ENCODE measurements at places on chromosomes 7 and 10.

DNA sequence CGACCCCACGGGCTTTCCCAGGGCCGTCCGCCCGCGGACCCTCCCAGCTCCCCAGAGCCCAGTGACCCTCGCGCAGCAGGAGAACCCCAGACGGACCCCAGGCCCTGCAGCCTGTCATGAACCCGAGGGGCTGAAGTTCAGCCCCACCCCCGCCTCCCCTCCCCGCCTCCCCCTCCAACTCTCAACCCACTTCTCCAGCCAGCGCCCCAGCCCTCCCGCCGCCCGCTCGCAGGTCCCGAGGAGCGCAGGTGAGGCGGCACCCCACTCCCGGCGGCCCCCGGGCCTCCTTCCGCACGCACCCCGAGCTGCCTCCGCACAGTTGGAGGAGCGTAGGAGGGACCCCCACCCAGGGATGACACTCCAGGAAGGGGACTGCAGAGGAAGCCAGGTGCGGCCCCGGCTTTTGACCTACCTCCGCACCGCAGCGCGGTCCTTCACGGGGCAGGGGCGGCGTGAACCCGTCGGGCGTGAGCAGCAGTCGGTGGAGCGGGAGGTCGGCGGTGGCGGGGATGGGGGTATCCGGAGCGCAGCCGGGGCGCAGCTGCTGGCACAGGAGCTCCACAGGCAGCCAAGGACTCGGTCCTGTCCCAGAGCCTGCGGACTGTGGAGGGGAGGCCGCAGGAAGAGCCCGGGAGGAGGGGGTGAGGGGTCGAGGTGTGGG, at the start of gene TMEM176A:
TMEM176A (plus strand) TSS at position 189 of the 661 bp plus-strand sequence. CDS start 782 bp downstream, outside the sequence.
- no peak for DNase-seq

DNA sequence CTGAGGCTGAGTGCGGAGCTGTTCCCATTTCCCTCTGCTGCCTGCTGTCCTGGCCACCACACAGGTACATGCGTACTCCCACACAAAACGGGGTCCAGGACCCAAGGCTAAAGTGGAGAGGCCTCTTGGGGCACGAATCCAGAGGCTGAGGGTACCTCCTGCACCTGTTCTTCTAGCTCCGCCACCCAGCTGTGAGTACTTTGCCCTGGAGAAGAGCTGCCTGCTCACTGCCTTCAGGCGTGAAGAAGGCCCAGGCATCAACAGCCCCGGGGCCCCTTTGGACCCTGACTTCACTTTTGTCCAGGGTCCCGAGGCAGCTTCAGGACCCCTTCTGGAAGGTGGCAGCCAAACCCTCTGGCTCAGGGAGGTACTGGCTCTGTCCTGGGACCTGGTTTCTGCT, 88.6 kb downstream of the HIF1AN start:
- DNase-seq = no peak

GRCh38 chr7:116231949-116232348, 21.6 kb downstream of the TES start:
- DNase-seq = no peak

DNA sequence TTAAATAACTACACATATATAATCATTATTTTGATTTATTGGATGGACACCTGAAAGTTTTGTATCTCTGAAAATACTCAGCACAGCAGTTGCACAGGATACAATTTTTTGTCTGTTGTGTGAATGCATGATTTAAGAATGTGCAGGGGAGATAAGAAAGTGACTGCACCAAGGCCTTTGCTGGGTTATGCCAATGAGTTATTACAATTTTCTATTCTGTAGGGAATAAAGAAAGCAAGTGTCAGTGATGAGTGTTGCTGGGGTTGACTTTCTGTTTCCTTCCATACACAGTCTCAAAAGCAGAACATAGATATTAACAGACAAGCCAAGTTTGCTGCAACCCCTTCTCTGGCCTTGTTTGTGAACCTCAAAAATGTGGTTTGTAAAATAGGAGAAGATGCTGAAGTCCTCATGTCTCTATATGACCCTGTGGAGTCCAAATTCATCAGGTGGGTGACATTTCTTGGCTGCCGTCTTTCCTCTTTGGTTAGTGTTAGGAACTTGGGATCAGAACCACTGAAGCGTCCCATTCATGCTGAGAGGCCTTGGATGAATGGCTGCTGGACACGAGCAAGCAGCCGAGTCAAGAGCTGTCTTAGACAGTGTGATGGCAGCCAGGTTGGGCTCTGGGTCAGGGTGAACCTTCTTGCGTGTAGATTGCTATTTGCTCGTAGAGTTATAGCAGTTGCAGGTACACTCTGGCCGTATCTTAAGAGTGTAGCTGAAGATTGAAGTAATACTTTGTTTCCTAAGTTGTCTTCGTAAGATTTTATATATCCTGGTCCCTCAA, 92.8 kb downstream of the DOCK1 start:
- DNase-seq = no peak

GRCh38 chr10:75117995-75118394, 6.5 kb downstream of the SAMD8 start:
- DNase-seq = no peak

- no peak for DNase-seq
Measured at GRCh38 chr7:95619517-95619916, 23.2 kb upstream of the PDK4 start.

GRCh38 chr7:100563809-100564400, 9.8 kb downstream of the SAP25 start:
- DNase-seq = peak; percentile 35

DNA sequence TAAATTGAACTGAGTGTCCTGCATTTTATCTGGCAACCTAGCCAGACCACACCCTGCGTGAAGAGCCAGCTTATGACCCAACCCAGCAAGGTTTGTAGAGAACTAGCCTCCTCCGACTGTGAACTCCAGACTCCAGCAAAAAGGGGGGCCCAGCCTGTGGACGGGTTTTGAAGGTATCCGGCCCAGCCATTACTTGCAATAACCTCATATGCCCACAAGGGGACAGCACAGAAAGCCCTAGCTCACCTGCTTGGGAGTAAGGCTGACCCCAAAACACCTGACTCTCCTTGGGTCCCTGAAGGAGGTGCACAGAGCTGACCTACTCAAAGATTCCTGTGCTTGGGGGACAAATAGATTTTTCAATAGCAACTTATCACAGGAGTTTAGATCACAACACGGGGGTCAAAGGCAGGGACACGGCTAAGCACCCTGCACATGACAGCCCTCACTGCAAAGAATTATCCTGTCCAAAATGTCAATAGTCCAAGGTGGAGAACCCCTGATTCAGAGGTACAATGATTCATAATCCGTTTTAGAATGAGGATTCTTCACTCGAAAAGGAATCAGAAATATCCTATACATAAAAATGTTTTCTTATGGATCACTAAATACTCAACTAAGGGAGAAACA, 4.6 kb downstream of the TRPV6 start:
- no peak for DNase-seq

- no peak for DNase-seq
Measured at GRCh38 chr7:2807460-2807844, 36.7 kb downstream of the GNA12 start.

GRCh38 chr10:45473126-45473525, 99.1 kb downstream of the ALOX5 start:
- DNase-seq = no peak

- no peak for DNase-seq
Measured at GRCh38 chr10:62250594-62251198, 17.9 kb downstream of the RTKN2 start.

GRCh38 chr7:114874170-114874569, 47.7 kb upstream of the MDFIC start:
- no peak for DNase-seq

DNA sequence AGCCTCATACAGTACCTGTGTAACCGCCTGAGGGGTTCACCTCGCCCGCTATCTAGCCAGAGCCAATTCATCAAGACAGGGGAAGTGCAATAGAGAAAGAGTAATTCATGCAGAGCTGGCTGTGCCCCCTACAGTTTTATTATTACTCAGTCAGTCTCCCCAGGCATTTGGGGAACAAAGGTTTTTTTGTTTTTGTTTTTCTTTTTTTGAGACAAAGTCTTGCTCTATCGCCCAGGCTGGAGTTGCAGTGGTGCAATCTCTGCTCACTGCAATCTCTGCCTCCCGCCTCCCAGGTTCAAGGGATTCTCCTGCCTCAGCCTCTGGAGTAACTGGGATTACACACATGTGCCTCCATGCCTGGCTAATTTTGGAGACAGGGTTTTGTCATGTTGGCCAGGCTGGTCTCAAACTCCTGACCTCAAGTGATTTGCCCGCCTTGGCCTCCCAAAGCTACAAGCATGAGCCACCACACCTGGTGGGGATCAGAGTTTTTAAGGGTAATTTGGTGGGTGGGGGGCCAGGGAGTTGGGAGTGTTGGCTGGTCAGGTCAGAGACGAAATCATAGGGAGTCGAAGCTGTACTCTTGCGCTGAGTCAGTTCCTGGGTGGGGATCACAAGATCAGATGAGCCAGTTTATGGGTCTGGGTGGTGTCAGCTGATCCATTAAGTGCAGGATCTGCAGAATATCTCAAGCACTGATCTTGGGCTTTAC, 116.5 kb downstream of the MARCHF5 start:
- DNase-seq = no peak

- DNase-seq = no peak
Measured at GRCh38 chr10:86665218-86665607, 3.1 kb upstream of the LDB3 start.

GRCh38 chr7:87852306-87852705, 23.9 kb downstream of the SLC25A40 start:
- DNase-seq = no peak

GRCh38 chr10:119970107-119970506, 77.6 kb downstream of the SEC23IP start:
- DNase-seq = no peak

- DNase-seq = no peak
Measured at GRCh38 chr10:68837626-68838322, 10.4 kb downstream of the STOX1 start.

GRCh38 chr7:128697302-128697905, 25.3 kb downstream of the GARIN1A start:
- DNase-seq = no peak

GRCh38 chr10:7571981-7572380, 94.8 kb downstream of the ITIH5 start:
- DNase-seq = no peak

- DNase-seq = no peak
Measured at GRCh38 chr10:10782603-10783002, 235.1 kb upstream of the CELF2 start.

DNA sequence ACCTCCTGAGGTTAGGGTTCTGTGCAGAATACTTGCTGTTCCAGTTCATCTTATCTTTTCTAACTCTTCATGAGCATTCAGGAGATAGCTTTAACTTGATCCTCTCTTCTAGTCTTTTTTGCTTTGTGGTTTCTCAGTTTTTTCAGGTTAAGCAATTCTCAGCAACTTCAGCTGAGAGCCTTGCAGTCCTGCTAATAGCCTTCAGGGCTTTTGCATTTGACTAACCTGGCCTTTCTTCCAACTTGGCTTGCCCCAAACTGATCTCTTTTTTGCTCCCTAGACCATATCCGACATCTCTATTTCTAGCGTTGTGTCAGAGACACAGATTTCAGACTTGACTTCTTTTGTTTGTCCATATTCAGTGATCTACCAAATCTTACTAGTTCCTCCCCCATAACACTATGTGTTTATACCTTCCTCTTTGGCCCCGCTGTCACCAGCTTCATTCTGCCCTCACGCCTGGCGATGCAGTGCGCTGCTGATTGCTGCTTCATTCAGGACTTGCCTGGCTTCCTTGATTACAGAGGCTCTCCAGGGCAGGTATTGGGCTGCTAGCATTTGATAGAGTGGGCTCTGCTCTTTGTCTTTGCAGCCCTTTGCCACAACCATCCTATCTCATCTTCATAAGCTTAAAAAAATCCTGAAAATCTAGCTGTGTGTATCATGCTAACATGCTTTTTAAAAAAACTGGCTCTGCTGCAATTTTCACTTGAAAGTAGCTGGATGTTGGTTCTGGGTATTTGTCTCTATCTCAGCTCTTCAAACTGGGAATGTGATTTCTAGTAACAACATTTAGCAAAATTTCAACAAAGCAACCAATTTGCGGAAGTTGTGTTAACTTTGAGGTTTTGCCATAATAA, 9.6 kb downstream of the CUL1 start:
- no peak for DNase-seq

GRCh38 chr10:47059606-47060311, 148.5 kb downstream of the PTPN20 start:
- DNase-seq = no peak

DNA sequence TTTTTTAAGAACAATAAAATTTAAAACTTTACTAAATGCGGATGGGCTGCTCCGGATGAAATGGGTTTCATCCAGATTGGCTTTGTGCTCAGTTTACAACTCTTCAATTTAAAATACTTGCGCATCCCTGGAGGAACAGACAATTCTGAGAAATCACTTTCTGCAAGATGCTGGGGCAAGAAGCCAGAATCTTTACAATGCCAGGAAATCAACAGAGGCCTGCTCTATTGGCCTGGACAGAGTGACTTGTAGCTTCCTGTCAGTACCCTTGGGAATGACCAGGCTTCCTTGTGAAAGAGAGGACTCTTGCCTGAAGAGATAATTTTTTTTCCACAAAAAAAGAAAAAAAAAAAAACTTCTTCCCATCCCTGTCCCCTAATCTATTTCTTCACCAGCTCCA, 3.9 kb upstream of the FAM13C start:
- no peak for DNase-seq

DNA sequence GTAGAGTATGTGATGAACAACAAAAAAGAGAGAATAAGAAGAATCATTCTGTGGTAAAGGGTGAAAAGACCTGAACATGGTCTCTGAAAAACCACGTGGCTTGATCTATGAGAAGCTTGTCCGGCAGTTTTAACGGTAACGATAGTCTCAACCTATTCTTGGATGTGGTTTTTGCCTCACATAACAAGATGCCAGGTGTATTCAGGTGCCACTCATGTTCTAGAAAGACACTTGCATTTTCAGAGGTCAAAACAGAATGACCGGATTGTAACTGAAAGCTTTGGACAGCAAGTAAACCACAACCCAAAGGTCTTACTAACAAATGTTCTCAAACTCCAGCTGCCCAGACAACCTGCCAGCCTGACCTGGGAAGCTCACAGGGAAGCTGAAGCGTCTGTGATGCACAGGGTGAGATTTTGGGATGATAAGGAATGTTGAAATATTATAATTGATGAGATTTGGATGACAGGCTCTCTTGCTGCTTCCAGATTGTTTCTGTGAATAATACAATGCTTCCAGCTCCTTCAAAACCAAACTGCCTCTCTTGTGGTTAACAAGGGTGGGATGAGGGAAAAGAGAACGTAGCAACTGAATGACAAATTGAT, 137.4 kb upstream of the GRB10 start:
- DNase-seq = no peak

DNA sequence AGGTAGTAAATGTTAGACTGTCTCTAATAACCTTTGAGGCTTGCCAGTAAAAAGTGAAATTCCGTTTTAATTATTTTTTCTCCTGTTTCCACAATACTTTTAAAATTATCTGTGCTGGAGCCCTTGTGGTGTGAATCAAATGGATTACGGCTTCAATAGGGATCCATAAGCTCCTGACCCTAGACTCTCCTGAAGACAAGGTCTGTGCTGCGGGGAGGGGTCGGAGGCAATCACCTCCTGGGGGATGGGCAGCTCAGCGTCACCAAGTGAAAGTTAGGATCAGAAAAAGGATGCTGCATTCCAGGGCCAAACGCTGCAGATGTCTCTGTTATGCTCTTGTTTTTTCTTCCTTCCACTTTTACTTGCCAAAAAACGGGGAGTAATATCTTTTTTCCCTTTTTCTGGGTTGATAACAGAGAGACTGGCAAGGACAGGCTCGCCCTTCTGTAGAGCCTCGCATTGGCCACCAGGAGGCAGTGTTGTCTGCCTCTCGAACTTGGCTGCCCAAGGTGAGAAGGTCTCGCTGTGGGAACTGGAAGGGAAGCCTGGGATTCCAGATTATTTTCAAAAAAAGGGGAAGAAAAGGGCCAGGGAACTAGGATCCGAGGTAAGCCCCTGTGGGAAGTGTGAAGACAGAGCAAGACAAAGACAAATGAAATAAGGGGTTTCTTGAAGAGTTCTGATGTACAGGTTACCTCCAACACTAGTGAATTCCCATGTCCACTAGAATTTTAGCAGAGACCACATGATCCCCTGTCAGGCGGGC, 621.9 kb downstream of the ACTR3B start:
- no peak for DNase-seq
